ENCODE measurements at places on chromosomes 5 and 9.

GRCh38 chr5:53008751-53009150 is 19.6 kb downstream of the ITGA2 start:
- no peaks in the 10 kb centered on the region for H3K36me3 ChIP-seq
- no peak overlapping the region for H3K27ac ChIP-seq
- no peak for DNase-seq
- no peaks in the 10 kb centered on the region for H3K4me1 ChIP-seq
- no peaks in the 10 kb centered on the region for H3K27me3 ChIP-seq

DNA sequence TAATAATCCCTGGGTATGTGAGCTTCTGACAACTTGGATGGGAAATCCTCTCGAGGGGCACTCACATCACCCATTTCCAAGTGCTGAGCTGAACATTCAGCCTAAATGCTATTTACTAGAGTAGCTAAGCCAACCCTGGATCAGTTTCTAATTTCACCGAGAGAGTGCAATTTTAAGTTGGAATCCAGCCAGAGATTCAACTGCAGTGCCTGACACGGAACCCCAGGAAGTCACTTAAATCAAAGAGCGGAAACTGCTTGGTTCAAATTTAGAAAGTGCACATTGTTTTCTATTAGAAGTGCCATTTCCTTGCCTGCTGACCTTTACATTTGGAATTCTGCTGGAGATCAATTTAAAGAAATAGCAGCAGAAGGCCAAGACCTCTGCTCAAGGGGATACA is 8.8 kb downstream of the SPRY4 start:
- H3K27ac ChIP-seq, result peak overlapping the region; percentile 67
- H3K27me3 ChIP-seq, result peaks cover 4% of the 10 kb centered on the region
- H3K4me1 ChIP-seq, result peaks cover 60% of the 10 kb centered on the region
- peaks cover 25% of the 10 kb centered on the region for H3K36me3 ChIP-seq
- DNase-seq, result no peak
- H3K4me3 ChIP-seq, result no peak overlapping the region

DNA sequence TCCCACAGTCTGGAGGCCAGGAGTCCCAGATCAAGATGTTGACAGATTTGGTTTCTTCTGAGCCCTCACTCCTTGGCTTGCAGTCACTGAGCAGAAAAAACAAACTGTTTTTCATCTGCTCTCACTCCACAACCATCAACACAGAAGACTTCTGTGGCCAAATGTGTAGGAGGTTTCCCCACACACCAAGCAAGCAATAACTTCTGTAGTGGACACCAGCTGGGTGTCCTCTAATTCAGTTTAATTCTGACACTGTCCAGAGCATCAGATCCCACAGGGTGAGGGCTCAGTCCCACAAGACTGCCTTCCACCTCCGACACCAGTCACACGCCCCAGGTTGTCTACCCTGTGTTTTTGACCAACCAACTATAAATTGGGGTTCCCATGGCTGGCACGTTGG is 209.9 kb downstream of the AOPEP start:
- H3K27ac ChIP-seq, result no peak overlapping the region
- peaks cover 5% of the 10 kb centered on the region for H3K36me3 ChIP-seq
- no peak overlapping the region for H3K4me3 ChIP-seq
- no peaks in the 10 kb centered on the region for H3K27me3 ChIP-seq

GRCh38 chr5:179596421-179596820 is 27.1 kb downstream of the HNRNPH1 start:
- H3K4me1 ChIP-seq, result no peaks in the 10 kb centered on the region
- no peak overlapping the region for H3K4me3 ChIP-seq
- no peak for DNase-seq

- H3K4me3 ChIP-seq, result no peak overlapping the region
- H3K4me1 ChIP-seq, result no peaks in the 10 kb centered on the region
- no peaks in the 10 kb centered on the region for H3K36me3 ChIP-seq
- no peak for DNase-seq
Measured at GRCh38 chr9:115106642-115107041, 11.3 kb downstream of the TNC start.

DNA sequence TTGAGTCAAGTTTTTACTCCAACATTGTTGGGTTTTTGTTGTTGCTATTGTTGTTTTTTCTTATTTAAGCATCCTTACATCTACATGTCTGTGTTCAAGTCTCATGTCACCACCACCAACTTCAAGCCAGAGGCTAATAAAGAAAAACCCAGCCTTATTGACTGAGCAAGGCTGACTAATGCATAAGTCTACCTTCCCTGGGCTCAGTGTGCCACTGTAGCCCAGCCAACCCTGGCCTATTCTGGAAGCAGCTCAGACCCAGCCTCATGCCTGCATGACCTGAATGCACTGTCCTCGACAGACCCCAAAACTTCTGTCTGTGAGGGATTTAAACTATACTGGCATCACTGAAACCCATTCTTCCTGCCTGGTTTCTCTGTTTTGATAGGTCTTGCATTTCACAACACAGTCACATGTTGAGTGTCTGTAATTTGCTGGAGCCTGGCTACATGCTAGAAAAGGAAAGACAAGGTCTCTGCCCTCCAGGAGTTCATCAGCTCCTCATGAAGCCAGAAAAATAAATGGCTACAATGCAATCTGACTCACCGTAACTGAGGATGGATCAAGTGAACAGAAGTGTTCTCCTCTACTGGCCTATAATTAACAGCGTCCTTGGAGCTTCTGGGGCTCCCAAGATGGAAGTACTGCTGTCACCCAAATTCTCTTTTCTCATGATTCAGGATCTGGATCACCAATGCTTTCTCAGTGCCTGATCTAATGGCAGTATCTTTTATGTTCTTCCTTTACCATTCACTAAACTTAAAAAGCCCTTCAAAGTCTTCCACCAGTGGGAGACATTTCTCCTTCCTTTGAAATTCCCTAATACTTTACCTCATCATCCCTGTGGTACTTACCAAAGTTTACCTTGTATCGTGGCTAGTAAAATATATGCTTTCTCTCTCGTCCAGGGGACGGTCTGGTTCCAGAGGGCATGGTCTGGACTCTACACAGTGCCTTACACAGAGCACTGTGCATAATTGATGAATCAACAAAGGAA is 103.9 kb upstream of the IFNE start:
- H3K36me3 ChIP-seq, result no peaks in the 10 kb centered on the region
- no peak overlapping the region for H3K27ac ChIP-seq
- no peak overlapping the region for H3K4me3 ChIP-seq
- H3K27me3 ChIP-seq, result no peaks in the 10 kb centered on the region
- no peaks in the 10 kb centered on the region for H3K4me1 ChIP-seq

- DNase-seq, result no peak
- no peak overlapping the region for H3K4me3 ChIP-seq
- H3K4me1 ChIP-seq, result peaks cover 12% of the 10 kb centered on the region
- no peaks in the 10 kb centered on the region for H3K36me3 ChIP-seq
- peak overlapping the region; percentile 44 for H3K27ac ChIP-seq
Measured at GRCh38 chr5:68250661-68251298, 35.2 kb downstream of the PIK3R1 start.

GRCh38 chr9:93960971-93961841 is 6.1 kb upstream of the BARX1 start:
- no peak overlapping the region for H3K27ac ChIP-seq
- peaks cover 72% of the 10 kb centered on the region for H3K27me3 ChIP-seq
- no peak for DNase-seq
- peaks cover 28% of the 10 kb centered on the region for H3K4me1 ChIP-seq

- no peak overlapping the region for H3K4me3 ChIP-seq
- H3K36me3 ChIP-seq, result no peaks in the 10 kb centered on the region
- H3K4me1 ChIP-seq, result peaks cover 9% of the 10 kb centered on the region
- peaks cover 25% of the 10 kb centered on the region for H3K27me3 ChIP-seq
- no peak for DNase-seq
Measured at GRCh38 chr9:124456341-124457078, 6.3 kb downstream of the ADGRD2 start.

DNA sequence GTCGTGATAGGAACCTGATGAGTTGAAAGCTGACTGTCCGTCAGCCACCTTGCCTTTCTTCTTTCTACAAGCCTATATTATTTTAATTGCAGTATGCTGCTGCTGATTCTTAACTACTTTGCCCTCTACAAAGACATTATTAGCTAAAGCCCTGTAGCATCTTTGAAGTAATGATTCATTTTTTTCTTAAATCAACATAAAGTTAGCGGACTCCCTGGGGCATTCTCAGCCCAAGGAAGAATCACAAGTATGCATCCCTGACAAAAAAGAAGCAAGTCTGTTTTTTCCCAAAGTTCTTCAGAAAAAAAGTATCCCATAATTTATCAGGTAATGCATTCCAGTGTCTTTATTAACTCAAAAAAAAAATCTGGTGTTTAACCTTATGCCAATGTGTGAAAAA is 69.5 kb upstream of the TAS2R1 start:
- no peak overlapping the region for H3K27ac ChIP-seq
- H3K4me3 ChIP-seq, result no peak overlapping the region
- no peaks in the 10 kb centered on the region for H3K27me3 ChIP-seq
- H3K4me1 ChIP-seq, result no peaks in the 10 kb centered on the region
- H3K36me3 ChIP-seq, result no peaks in the 10 kb centered on the region
- no peak for DNase-seq

- H3K27ac ChIP-seq, result no peak overlapping the region
- peaks cover 4% of the 10 kb centered on the region for H3K4me1 ChIP-seq
- H3K36me3 ChIP-seq, result no peaks in the 10 kb centered on the region
- no peak overlapping the region for H3K4me3 ChIP-seq
Measured at GRCh38 chr5:74392711-74393351, 247.7 kb downstream of the ENC1 start.

DNA sequence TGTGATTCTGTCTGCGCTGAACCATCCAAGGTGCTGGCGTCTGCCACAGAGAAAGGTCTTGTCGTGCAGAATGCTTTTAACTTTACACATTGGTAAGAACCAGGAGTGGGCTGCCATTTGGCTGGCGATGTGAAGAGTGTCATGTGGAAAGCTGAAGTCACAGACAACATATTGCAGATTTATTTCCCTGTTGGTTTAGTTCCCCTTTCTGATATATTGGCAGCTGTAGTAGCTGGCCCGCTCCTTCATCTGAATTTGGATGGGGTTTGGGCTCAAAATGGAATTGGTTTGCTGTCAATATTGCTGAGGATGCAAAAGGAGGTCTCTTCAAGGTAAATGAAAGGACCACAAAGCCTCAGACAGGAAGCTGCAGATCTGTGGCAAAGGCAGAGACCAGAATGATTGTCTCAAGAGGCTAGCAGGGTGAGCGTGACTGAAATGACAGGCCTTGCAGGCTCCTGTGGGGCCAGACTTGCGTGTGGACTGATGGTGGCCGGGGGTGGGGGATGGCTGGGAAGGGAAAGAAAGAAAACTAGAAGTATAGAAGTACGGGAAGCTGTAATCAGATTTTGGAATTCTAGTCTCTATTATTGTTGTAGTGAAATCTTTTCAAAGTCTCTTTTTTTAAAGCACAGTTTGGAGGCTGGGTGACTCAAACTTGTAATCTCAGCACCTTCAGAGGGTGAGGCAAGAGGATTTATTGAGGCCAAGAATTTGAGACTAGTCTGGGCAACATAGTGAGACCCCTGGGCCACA is 25.1 kb upstream of the CD180 start:
- H3K4me1 ChIP-seq, result peaks cover 6% of the 10 kb centered on the region
- H3K27ac ChIP-seq, result no peak overlapping the region
- no peak overlapping the region for H3K4me3 ChIP-seq
- H3K36me3 ChIP-seq, result no peaks in the 10 kb centered on the region
- no peak for DNase-seq
- H3K27me3 ChIP-seq, result no peaks in the 10 kb centered on the region

DNA sequence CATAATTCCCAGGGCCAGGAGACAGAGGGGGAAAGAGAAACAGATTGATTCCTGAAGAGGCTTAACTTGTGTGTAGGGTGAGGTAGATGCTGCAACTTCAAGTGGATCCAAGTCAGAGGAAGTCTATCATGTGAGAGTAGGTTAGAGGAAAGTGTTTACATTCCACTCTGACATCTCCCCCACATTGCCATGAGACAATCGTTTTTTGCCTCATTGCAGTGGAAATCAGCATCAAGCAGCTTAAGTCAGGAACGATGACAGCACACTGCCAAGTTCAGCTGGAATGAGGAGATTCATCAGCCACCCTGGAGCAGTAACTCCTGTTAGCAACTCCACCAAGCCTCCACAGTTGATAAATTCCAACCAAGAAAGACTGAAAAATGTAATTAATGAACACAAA is 689.7 kb upstream of the MEF2C start:
- peak; percentile 7 for DNase-seq
- no peaks in the 10 kb centered on the region for H3K4me1 ChIP-seq
- no peaks in the 10 kb centered on the region for H3K27me3 ChIP-seq
- no peak overlapping the region for H3K4me3 ChIP-seq
- H3K27ac ChIP-seq, result no peak overlapping the region
- H3K36me3 ChIP-seq, result no peaks in the 10 kb centered on the region

- no peaks in the 10 kb centered on the region for H3K36me3 ChIP-seq
- no peaks in the 10 kb centered on the region for H3K4me1 ChIP-seq
- H3K27ac ChIP-seq, result no peak overlapping the region
- DNase-seq, result no peak
- H3K27me3 ChIP-seq, result no peaks in the 10 kb centered on the region
Measured at GRCh38 chr5:66498791-66499207, 97.4 kb upstream of the MAST4 start.

GRCh38 chr5:170443624-170444023 is 54.5 kb upstream of the KCNMB1 start:
- no peak for DNase-seq
- H3K4me1 ChIP-seq, result peaks cover 21% of the 10 kb centered on the region
- no peak overlapping the region for H3K4me3 ChIP-seq
- no peaks in the 10 kb centered on the region for H3K27me3 ChIP-seq

- H3K27ac ChIP-seq, result no peak overlapping the region
- no peaks in the 10 kb centered on the region for H3K36me3 ChIP-seq
- no peaks in the 10 kb centered on the region for H3K4me1 ChIP-seq
- DNase-seq, result no peak
Measured at GRCh38 chr5:118981783-118982182, 6.6 kb downstream of the DTWD2 start.

GRCh38 chr9:33818167-33818846 is 1.3 kb downstream of the UBE2R2 start:
- H3K27me3 ChIP-seq, result no peaks in the 10 kb centered on the region
- H3K27ac ChIP-seq, result peak overlapping the region; percentile 96
- H3K4me1 ChIP-seq, result peaks cover 17% of the 10 kb centered on the region
- H3K36me3 ChIP-seq, result no peaks in the 10 kb centered on the region
- peak; percentile 58 for DNase-seq
- H3K4me3 ChIP-seq, result peak overlapping the region; percentile 80

DNA sequence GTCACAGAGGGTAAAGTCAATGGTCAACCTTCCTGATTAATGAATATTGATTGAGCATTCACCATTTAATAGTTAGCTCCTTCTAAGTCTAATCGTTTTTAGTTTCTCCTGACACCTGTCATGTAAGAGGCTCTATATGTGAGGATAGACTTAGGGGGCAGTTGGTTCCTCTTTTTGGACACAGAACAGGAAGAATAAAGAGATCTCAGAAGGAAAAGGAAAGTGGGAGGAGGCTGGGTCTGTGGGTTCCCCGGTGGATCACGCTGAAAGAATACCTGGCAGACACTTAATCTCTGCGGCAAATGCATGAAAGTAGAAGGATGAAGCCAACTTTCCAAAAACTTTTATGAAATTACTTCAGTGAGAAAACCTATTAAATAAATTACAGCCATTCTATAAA is 98.4 kb downstream of the PDE4D start:
- H3K27ac ChIP-seq, result no peak overlapping the region
- H3K27me3 ChIP-seq, result no peaks in the 10 kb centered on the region
- H3K4me1 ChIP-seq, result no peaks in the 10 kb centered on the region
- DNase-seq, result no peak
- H3K36me3 ChIP-seq, result no peaks in the 10 kb centered on the region
- no peak overlapping the region for H3K4me3 ChIP-seq

- peaks cover 13% of the 10 kb centered on the region for H3K4me1 ChIP-seq
- H3K36me3 ChIP-seq, result no peaks in the 10 kb centered on the region
- no peaks in the 10 kb centered on the region for H3K27me3 ChIP-seq
- no peak overlapping the region for H3K27ac ChIP-seq
- DNase-seq, result no peak
Measured at GRCh38 chr5:58927181-58927580, 344.3 kb downstream of the RAB3C start.

Data from spinal cord (tissue), 10 donors.